ENCODE measurements at places on chromosomes 4 and X.

GRCh38 chr4:14478504-14478903 is 523.8 kb upstream of the CPEB2 start:
- no peak overlapping the region for H3K27ac ChIP-seq
- H3K36me3 ChIP-seq, result no peaks in the 10 kb centered on the region
- H3K27me3 ChIP-seq, result no peaks in the 10 kb centered on the region
- H3K4me1 ChIP-seq, result no peaks in the 10 kb centered on the region
- no peak for DNase-seq

DNA sequence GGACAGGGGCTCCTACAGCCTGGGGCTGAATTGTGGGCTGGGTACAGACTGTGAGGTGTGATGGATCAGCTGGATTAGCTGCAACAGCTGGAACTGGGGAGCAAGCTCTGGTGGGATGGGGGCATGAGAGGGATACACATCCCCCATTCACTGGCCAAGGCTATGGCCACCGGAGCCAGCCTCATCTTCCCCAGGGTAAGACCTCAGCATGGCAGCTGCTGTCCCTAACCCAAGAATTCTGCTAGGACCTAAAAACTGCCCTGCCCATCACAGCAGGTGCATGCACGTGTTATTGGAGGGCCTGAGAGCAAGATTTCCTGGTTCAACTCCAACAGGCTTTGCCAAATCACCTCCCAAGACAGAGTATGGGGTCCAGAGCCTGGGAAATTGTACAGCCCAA is 258.6 kb upstream of the AGTR2 start:
- H3K4me3 ChIP-seq, result no peak overlapping the region
- no peaks in the 10 kb centered on the region for H3K4me1 ChIP-seq
- DNase-seq, result no peak

DNA sequence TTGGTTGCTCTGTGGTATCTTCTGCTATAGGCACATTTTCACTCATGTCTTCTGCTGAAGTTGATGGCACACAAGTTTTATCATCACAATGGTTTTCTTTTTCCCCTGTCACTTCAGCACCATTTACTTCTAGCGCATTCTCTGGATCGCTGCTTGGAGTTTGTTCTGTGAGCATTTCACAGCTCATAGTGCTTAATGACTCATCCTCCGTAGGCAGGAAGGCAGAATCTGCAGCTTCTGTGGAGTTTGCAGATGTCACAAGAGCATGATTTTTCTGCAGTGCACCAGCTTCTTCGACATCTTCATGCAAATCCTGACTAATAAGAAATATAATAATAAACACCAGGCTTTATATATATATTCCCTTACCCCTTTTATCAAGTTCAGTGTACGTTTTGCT is 83.6 kb downstream of the CHM start:
- H3K4me1 ChIP-seq, result no peaks in the 10 kb centered on the region
- no peaks in the 10 kb centered on the region for H3K36me3 ChIP-seq
- H3K27me3 ChIP-seq, result no peaks in the 10 kb centered on the region
- no peak overlapping the region for H3K4me3 ChIP-seq

GRCh38 chr4:181957088-181957487 is 286.1 kb upstream of the TENM3 start:
- H3K36me3 ChIP-seq, result no peaks in the 10 kb centered on the region
- no peak for DNase-seq
- no peak overlapping the region for H3K27ac ChIP-seq
- H3K4me1 ChIP-seq, result no peaks in the 10 kb centered on the region
- no peaks in the 10 kb centered on the region for H3K27me3 ChIP-seq

- H3K4me3 ChIP-seq, result no peak overlapping the region
- no peaks in the 10 kb centered on the region for H3K36me3 ChIP-seq
These were observed 176.3 kb upstream of the EDA2R start for GRCh38 chrX:66815227-66815626.
